NCI-H1436 (cell line): ENCODE measurements at places on chromosomes 4 and X.

- DNase-seq: no peak
Observed at GRCh38 chrX:37348971-37349220, 268 bp upstream of the PRRG1 start.

DNA sequence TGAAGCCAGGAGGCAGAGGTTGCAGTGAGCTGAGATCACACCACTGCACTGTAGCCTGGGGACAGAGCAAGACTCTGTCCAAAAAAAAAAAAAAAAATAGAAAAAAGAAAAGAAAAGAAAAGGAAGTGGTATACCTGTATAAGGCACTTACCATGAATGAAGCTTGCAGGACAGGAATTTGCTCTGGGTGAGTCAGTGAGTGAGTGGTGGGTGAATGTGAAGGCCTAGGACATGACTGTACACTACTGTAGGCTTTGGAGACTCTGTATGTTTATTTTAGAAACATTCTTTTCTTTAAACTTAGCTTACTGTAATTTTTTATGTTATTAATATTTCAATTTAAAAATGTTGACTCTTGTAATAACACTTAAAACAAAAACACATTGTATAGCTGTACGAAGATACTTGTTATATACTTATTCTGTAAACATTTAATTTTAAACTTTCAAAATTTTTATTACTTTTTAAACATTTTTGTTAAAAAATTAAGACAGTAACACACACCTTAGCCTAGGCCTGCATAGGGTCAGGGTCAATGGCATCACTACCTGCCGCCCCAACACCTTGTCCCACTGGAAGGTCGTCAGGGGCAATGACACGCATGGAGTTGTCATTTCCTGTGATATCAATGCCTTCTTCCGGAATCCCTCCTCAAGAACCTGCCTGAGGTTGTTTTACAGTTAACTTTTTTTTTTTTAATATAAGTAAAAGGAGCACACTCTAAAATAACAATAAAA is 78.7 kb downstream of the CLNK start:
- no peak for DNase-seq

GRCh38 chrX:77444075-77444474 is 3.1 kb upstream of the FGF16 start:
- no peak for DNase-seq

DNA sequence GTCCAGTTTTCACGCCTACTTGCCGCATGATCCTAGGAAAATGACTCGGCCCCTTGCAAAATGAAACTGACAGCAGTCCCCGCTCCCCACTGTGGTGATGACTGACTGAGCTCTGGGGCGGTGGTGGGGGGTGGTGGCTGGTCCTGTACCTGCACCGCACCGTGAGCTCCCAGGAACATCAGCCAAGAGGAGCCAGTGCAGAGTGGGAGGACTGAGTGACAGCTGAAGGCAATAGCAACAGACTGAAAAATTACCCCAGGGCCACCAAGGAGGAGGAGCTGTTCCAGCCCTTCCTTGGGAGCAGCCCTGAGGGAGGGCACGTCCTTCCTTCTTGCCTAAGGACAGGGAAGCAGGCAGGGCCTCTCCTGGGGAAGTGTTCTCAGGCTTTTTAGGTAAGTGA is 2.4 kb upstream of the C4orf50 start:
- DNase-seq: no peak

DNA sequence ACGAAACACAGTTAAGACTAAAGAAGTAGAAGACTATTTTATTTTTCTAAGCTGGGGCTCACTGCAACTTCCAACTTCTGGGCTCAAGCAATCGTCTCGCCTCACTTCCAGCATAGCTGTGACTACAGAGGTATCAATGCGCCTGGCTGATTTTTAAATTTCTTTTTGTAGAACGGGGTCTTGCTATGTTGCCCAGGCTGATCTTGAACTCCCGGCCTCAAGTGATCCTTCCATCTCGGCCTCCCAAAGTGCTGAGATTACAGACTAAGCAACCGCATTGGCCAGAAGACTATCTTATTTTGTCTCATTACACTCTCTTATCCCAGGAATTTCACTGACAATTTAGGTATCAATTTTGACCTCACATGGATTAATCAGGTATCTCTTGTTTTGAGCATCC is 1.2 kb downstream of the LAMTOR3 start:
- no peak for DNase-seq

GRCh38 chr4:180120068-180120467 is 2123.1 kb upstream of the TENM3 start:
- DNase-seq: no peak

GRCh38 chrX:21940356-21940829 is at the start of gene SMS:
SMS (plus strand) TSS chrX:21940709; CDS start chrX:21940825, 116 bp downstream.
- DNase-seq: peak; percentile 54
